Stimulated activated CD4-positive, alpha-beta T cell treated with anti-CD3 and anti-CD28 coated beads, Interleukin-15, amount 100 ng/mL, for 1 hour (primary cell): ENCODE measurements at places on chromosomes 12 and 14.

- no peak for DNase-seq
Observed at GRCh38 chr12:47032644-47033043, 46.8 kb upstream of the PCED1B start.

DNA sequence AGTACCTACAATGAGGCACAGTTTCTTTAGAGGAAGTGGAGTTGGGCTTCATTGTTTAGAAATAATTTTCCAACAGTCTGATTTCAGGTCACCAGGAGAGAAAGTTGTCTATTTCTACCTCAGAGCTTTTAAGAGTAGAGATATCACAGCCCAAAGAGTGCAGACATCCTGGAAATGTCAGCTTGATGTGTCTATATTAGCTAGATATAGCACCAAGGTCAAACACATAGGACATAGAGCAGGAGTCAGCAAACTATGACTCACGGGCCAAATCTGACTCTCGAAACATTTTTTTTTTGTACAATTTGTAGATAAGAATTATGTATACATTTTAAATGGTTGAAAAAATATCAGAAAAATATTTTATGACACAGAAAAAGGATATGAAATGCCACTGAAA lies 53.7 kb downstream of the KCNC2 start:
- DNase-seq = no peak

GRCh38 chr14:22484632-22485031 lies 104.4 kb downstream of the DAD1 start:
- no peak for DNase-seq

GRCh38 chr14:52266782-52267181 lies 716 bp upstream of the PTGDR start:
- DNase-seq = no peak

- no peak for DNase-seq
Observed at GRCh38 chr14:89977668-89978067, 21.9 kb downstream of the TDP1 start.

- DNase-seq = no peak
Observed at GRCh38 chr14:34642595-34642994, 12.6 kb upstream of the SNX6 start.

GRCh38 chr14:31578792-31579501 lies 17.7 kb downstream of the NUBPL start:
- DNase-seq = no peak

GRCh38 chr14:105711841-105712460 lies 185.6 kb downstream of the TMEM121 start:
- no peak for DNase-seq

GRCh38 chr14:61130512-61131260 lies 149.6 kb downstream of the SLC38A6 start:
- no peak for DNase-seq
